ENCODE measurements at places on chromosomes 1 and 21. TPM values are rescaled to one million over a fixed set of nuclear protein-coding genes. Genes with fewer than 3 reads are reported as not detected.

The GBP6 gene
- not detected for total RNA-seq

The SPRR5 gene
- not detected for total RNA-seq

The PADI2 gene
- total RNA-seq, result not detected

The RBM11 gene
- total RNA-seq, result not detected

The TUFT1 gene
- total RNA-seq, result 2.9 TPM

The MATN1 gene
- total RNA-seq, result 0.13 TPM

The PPM1J gene
- 1.9 TPM for total RNA-seq

The TSPAN2 gene
- total RNA-seq, result 2.0 TPM

The MANEAL gene
- total RNA-seq, result 0.43 TPM

The MNDA gene
- not detected for total RNA-seq

The HEYL gene
- total RNA-seq, result not detected

The ASH1L gene
- 39.4 TPM for total RNA-seq

The SPAG17 gene
- not detected for total RNA-seq

The KRTAP6-2 gene
- not detected for total RNA-seq

The KCNN3 gene
- total RNA-seq, result 0.93 TPM

The PAQR6 gene
- 0.36 TPM for total RNA-seq

The ACTL8 gene
- not detected for total RNA-seq

The OR2W3 gene
- not detected for total RNA-seq

The LACTBL1 gene
- total RNA-seq, result not detected

The PODN gene
- 0.29 TPM for total RNA-seq

The PLCH2 gene
- total RNA-seq, result under 0.01 TPM

The FMO1 gene
- total RNA-seq, result not detected

The JUN gene
- total RNA-seq, result 138 TPM

The PAX7 gene
- total RNA-seq, result not detected

The E2F2 gene
- 3.9 TPM for total RNA-seq

The GJC2 gene
- total RNA-seq, result 0.57 TPM

The SPTA1 gene
- total RNA-seq, result 0.27 TPM

The CREG1 gene
- total RNA-seq, result 27.0 TPM

The SFN gene
- not detected for total RNA-seq

The TP73 gene
- total RNA-seq, result 0.13 TPM

The PRDM16 gene
- total RNA-seq, result 0.13 TPM

The KLF17 gene
- not detected for total RNA-seq

The SH3BP5L gene
- 23.9 TPM for total RNA-seq

The ST7L gene
- total RNA-seq, result 18.9 TPM

The CSTB gene
- 22.1 TPM for total RNA-seq

The SH2D1B gene
- total RNA-seq, result not detected

The HCRTR1 gene
- total RNA-seq, result 0.57 TPM

All from thoracic aorta endothelial cell (primary cell).